M059J (cell line): ENCODE measurements at places on chromosomes 11 and 22. TPM values are rescaled to one million over a fixed set of nuclear protein-coding genes. Genes with fewer than 3 reads are reported as not detected.

The APOBEC3C gene
- total RNA-seq = 10.0 and 13.8 TPM in 2 replicates

DNA sequence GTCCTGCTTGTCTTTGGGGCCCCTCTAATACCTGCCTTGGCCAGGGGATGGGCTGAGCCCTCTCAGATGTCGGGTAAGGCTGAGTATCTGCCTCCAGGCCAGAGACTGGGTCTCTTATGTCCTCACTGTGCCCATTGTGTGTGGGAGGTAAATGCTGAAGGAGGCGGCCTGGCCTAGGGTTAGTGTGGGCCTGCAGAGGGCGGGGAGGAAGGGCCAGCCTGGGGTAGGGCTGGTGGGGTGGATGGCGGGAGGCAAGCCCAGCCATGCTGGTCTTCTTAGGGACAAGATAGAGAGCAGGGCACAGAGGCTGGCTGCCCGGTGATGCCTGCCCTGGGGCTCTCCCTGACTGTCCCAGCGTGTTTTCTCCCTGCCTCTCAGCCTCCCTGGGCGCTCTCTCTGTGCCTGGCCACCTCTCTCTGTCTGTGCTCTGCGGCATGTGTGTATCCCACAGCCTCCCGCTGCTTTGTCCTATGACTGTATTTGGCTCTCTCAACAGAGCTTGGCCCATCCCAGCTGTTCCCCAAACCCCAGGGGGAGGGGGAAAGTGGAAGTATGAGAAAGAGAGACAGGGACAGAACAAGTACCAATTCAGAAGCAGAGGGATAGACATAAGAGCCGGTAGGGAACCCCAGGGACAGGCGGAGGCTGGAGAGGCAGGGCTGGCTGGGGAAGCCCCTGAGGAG is 57.0 kb downstream of the PDE2A start:
- peak; percentile 16 for DNase-seq

GRCh38 chr11:120130176-120130980 is 7.5 kb downstream of the TRIM29 start:
- no peak for DNase-seq

The OR52K1 gene
- not detected in 2 replicates for total RNA-seq

The OR5B3 gene
- total RNA-seq = not detected in 2 replicates

- DNase-seq = no peak
Measured at GRCh38 chr11:16086229-16086819, 270.0 kb downstream of the SOX6 start.

GRCh38 chr11:95897731-95898130 is 26.2 kb downstream of the MTMR2 start:
- peak; percentile 74 for DNase-seq
